ENCODE measurements at places on chromosomes 3 and 15.
A peak's percentile ranks its signal among the peaks of the same experiment; 100 is the strongest.

DNA sequence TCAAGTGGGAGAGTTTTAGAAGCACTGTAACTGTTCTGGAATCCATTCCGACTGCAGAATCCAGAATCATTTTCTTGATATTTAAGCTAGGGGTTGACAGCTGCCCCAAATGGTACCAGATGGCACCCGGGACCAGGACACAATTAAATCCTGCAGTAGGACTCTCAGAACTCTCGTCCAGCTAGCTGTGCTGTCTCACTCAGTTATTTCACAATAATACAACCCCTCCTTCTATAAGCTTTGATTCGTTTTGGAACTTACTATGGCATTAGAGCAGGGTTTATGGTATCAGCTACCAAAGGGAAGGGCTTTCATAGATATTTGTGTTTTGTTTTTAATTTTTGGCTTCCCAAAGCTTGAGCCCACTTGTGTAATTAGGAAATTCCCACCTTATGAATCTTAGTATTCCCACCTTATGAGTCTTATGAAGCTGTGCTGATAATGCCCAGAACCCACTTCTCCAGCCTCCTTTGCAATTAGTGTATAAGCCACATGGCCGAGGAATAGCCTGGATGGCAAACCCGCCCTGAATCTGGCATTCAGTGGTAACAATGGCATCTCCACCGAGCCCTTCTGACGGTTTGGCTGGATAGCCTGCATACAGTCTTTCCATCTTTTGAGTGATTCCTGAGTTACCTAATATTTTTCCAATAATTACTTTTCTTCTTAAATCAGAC, 120.1 kb downstream of the UACA start:
- no peak for DNase-seq

- DNase-seq = no peak
These were observed 89.7 kb downstream of the TP63 start for GRCh38 chr3:189720736-189721417.

GRCh38 chr3:74351213-74351612, 263.2 kb downstream of the CNTN3 start:
- DNase-seq = no peak

GRCh38 chr15:31032961-31033371, 41.5 kb upstream of the MTMR10 start:
- DNase-seq = peak; percentile 83

DNA sequence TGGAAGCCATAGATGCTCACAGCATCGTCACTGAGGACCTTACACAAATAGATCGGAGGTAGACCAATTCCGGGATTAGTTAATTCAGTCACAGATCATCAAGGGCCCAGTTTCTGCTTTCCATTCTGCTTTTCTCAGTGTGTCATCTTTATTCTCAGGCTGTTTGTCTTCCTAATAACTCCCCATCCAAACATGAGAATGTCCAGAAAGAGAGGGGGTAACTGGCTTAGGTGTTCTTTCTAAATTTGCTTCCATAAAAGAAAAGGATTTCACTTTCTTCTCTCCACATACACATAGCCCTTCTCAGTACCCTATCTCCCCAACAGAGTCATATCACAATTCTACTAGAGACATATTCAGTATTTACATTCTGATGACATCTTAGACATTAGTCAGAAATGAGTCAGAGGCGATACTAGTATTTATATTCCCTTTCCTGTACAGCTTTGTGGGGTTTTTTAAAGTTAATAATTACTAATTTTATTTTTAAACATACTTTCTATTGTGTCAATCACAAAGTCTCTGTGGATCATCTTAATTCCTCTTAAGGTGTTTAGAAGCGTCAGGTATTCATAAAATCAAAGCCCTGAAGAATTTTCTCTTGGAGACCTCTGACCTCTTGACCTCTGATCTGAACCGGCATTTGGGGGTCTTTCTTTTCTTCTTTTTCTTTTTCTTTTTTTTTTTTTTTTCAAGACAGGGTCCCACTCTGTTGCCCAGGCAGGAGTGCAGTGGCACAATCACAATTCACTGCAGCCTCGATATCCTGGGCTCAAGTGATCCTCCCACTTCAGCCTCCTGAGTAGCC, 24.3 kb upstream of the IL12A start:
- peak; percentile 82 for DNase-seq

DNA sequence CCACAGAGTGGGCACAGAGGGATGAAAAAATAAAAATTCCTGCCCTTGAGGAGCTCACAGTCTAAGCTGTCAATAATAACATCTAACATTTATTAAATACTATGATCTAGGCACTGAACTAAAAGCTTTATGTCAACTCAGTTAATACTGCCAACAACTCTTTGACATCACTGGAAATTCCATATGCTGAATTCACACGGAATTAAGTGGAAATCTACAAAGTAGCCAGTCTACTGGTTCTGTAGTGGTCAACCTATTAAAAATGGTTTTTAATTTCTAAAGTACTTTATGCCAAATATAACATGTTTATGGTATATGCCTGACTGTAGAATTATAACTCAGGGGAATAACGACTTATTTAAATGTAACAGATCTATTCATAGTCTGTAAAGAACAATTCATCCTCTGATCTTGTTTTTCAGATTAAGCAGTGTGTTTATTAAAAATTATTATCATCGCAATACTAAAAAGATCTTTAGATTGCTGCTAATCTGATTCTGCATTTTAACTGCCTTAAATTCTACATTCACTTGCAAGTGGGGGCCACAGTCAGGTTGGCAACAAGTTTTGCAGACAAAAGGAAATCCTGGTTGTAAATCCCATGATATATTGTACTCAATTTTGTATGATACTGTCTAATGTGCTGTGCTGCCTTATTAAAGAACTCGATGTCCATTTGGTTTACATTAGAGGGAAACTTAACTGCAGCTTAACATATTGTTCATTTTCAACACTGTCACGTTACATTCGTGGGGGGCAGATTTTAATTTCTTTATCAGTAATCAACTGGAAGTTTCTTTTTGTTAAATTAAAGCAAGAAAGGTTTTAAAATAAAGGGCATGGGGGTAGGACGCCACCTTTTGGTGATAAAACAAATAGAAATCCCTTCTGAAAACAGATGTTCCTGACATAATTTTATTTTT, 2.6 kb upstream of the FOXP1 start:
- peak; percentile 65 for DNase-seq

DNA sequence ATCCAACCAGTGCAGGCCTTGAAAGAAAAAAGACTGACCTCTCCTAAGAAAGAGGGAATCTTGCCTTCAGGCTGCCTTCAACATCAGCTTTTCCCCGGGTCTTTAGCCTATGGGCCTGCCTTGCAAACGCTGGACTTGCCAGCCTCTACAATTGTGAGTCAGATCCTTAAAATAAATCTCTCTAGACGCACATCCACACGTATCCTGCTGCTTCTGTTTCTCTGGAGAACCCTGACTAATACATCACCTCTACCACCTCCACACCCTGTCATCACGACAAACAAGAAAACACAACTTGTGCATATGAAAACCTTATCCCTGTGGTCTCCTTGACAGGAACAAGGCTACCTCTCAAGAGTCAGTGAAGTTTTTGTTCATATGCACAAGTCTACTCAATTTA, 11.8 kb downstream of the CYFIP1 start:
- DNase-seq = peak; percentile 75

GRCh38 chr3:196016059-196016458, 65.8 kb downstream of the TFRC start:
- no peak for DNase-seq

GRCh38 chr15:89340573-89340972, 5.9 kb upstream of the POLG start:
- no peak for DNase-seq

- DNase-seq = no peak
These were observed 471.2 kb downstream of the MFSD1 start for GRCh38 chr3:159273070-159273469.

DNA sequence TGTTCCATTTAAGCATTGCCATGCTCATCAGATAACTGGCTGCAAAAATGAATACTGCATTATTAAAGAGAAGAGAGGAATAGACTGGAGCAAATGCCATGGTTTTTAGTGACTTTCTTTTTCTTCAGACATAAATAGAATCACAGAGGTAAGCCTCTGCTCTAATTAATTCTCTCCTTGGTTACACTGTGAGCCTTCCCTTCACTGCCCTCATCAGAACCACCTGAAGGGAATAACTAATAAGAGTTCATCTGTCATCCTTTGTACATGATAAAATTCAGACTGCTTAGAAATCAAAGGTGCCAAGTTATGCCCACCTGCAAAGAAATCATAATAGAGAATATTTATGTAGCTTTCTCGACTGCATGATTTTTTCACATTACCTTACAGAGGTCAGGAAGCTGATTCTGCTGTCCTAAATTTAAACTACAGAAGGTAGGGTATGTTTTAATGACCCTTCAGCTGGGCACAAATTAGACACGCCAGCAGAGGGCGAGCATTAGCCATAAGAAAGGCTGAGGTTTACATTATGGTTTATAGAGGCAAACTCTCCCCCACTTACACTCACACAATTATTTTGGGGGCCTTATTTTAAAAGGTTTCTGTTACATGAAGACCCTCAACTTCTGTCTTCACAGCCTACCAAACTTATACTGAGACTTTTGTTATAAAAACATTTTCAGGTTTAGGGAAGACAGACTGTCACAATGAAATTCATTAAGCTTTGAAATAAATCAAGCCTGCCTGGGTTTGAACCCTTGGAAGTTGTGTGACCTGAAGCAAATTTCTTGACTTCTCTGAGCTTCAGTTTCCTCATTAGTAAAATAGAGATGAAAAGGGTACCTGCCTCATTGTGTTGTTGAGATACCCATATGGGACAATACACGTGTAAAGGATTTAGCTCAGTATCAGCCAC, 15.3 kb upstream of the UNC13C start:
- DNase-seq = peak; percentile 17

DNA sequence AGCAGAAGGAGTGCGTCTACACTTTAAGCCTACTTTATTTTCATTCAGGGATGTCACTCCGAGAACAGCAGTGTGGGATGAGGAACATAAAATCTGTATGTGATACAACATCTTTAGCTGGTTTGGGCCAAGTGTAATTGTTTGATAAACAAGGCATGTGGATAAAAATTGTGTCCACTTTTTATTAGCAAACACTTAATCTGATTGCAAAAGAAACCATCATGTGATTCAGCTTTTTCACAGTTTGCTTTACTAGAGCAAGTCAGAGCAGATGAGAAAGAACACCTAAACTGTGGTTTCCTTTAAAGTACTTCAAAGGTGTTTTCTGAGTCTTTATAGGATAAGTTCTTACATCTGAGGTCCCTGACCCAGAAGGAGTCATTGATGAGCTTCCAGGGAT, 237.9 kb downstream of the THSD4 start:
- no peak for DNase-seq

DNA sequence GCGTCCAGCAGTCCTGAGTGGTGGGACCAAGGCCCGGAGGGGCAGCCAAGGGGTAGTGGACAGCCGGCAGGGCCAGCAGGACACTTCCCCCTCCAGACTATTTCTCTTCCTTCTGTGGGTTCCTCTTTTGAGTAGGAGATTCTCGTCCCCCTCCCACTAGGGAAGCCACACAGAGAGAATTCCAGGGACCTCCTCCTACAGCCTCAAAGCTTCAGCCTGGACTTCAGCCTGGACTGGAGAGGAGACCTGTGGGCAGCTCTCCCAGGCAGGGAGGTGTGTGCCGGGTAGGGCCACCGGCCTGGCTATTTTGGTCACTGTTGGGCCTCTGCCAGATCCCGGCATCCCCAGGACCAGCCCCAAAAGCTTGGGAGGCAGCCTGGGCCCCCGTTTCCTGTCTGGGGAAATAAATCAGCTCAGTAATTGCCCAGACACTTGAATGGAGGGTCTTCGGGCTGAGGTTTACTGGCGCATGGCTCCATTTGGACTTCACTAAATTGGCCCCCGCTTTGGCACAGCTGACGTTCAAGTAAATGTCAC, 1.3 kb downstream of the SLC6A6 start:
- DNase-seq = no peak

- no peak for DNase-seq
These were observed 183.0 kb upstream of the C2CD4B start for GRCh38 chr15:62348118-62348517.

GRCh38 chr3:111538681-111539083, 3.3 kb upstream of the CD96 start:
- DNase-seq = peak; percentile 62

DNA sequence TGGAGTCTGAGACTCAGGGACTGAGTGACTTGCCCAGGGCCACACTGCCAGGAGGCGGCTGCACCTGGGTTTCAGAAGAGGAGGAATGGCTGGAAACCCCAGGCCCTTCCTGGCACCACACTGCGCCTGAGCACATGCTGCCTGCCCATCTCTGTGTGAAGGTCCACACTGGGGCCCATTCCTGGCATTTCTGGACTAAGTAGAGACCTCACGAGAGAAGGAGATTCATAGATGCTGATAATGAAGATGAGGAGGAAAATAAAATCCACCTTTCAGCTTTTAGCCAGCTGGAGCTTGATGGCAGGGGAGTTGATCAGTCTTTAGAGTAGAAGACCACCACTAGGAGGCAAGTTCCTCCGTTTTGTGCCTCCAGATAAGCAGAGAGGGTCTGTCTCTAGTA, 40.2 kb upstream of the TF start:
- DNase-seq = no peak

DNA sequence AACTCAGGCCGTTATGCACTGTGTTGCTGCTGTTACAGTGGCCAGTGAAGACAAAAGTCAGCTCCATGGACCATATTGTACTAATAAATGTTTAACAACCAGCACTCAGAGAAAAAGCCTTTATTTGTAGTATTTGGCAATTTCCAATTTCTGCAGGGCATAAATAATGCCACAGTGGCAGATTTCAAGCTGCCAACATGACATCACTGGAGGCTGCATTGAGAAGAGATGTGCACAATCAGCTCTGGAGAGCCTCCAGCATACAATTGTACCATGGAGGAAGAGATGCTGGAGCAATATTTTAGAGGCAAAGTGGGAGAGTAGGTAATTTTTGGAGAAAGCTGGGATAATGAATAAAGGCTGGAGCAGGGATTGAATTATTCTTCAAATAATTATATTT, 9.7 kb upstream of the ALCAM start:
- no peak for DNase-seq

DNA sequence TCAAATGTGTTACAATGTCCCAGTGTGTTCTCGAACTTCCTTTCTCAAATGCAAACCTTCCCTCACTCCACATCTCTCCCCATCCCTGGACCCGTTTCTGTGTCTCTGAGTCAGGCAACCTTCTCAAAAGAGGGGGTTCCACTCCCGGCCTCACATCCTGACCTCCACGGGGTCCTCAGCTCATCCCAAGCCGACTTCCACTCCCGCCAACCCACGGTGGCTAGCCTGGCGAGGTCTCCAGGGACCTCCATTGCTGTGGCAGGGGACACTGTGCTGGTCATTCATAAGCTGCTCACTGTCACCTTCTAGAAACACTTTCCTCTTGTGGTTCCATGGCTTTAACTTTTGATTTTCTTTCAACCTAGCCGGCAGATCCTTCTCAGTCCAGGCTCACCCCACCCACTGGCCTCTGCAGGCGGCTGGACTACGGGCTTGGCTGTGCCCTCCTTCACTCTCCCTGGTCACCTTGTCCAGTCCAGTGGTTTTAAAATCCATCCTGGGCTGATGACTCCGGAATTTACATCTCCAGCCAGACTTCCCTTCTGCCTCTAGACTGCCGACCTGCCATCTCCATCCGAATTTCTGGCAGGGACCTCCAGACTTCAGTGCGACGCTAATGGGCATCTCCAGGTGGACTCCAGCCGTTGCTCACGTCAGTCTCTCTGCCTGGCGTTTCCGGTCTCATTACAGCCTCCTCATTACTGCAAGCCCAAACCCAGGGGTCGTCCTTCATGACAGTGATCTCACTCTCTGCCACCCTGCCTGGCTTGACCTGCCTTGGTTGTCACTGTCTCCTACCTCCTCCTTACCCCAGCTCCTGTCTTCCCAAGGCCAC, 20.0 kb downstream of the ABTB1 start:
- DNase-seq = no peak

GRCh38 chr3:24829629-24830229, 335.1 kb upstream of the THRB start:
- DNase-seq = peak; percentile 11

GRCh38 chr3:20406611-20407011, 220.6 kb upstream of the SGO1 start:
- peak; percentile 64 for DNase-seq

All from fibroblast of skin of scalp (primary cell).